ENCODE measurements at places on chromosomes 3 and 15.

DNA sequence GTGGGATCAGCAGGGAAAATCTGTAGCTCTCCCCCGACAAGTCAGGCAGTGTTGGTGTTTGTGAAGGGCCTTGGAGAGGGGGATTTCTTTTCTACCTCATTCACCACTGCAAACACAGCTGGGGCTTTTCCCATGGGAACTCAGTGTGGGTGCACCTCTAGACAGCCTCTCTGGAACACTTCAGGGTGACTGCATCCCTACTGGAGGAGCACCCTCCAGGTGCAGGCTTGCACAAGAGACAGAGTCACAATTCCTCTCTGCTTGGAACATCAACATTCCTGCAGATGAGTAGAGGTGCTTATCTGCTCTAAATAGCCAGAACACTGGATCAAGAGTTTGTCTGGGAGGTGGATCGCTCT is 72.7 kb upstream of the AKAP13 start:
- DNase-seq, result no peak

- no peak for DNase-seq
These were observed 2.7 kb downstream of the PPP1R14D start for GRCh38 chr15:40825661-40826422.

- DNase-seq, result no peak
These were observed 57.6 kb upstream of the LIPC start for GRCh38 chr15:58374147-58374546.

GRCh38 chr15:55758580-55758986 is 15.6 kb upstream of the PRTG start:
- DNase-seq, result no peak
